HS-5 (cell line): ENCODE measurements at places on chromosomes 5 and 9.
A peak's percentile ranks its signal among the peaks of the same experiment; 100 is the strongest.

DNA sequence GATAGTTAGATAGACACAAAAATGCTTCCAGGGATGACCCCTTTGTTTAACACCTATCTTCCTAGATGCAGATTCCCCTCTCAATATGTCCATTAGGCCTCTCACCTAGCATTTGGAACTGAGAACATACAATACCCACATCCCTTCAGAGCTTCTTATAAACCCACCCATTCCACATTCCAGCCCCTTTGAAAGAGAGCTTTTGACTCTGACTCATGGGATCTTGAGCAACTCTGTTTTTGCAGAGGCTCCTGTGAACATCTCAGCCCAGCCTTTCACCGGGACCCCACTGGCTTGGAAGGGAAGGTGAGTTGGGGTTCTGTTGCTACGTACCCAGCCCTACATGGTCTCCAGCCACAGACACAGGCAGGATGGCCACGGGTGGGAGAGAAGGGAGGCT, 195.5 kb downstream of the FRMD3 start:
- no peak for DNase-seq

DNA sequence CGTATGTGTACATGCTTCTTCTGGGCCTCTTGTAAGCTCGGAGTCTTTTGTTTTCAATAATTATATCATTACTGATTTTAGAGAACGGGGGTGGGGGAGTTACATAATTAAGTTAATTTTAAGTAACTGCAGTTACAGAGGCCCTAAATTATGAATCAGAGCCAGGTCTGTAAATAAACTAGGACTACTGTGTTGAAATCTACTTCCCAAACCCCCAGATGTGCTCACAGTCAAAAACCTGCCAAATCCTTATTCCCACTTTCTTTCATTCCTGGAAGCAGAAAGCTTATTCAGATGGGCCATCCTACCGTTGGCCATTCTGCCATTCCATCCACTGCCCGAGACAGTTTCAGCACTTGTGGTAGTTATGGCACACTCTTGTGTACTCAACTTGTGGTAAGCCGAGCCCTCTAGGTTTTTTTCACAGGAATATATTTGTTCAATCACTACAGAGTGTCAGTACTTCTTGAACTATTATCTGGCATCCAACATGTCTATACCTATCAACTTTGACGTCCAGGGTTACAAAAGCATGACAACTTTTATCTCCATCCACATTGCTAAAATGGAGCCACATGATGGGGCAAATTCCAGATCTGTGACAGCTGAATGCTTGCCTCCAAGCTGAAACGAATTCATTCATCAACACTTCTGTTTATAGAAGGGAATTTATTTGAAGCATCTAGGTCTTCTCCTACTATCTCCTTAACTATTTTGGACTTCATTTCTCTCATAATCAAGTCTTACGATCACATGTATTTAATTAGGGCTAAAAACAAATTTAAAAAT, 37.8 kb downstream of the GLRX start:
- DNase-seq = no peak

DNA sequence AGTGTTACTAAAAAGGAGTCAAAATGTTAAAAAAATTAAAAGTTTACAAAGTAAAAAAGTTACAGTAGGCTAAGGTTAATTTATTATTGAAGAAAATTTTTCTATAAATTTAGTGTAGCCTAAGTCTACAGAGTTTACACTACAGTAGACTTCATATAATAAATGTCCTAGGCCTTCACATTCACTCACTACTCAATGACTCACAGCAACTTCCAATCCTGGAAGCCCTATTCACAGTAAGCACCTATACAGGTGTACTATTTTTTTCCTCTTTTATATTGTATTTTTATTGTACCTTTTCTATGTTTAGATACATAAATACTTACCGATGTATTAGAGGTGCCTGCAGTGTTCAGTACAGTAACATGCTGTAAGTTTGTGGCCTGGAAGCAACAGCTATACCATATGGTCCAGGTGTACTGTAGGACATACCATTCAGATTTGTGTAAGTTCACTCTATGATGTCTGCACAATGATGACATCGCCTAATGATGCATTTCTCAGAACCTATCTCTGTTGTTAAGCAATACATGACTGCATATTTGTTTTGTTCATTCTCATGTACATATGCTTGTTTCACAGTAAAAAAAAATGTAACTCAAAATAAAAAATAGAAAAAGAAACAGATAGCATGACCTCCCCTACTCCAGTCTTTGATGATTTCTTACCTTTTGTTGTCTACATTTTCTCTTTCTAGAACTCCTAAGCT, 64.7 kb downstream of the NR3C1 start:
- DNase-seq = no peak

DNA sequence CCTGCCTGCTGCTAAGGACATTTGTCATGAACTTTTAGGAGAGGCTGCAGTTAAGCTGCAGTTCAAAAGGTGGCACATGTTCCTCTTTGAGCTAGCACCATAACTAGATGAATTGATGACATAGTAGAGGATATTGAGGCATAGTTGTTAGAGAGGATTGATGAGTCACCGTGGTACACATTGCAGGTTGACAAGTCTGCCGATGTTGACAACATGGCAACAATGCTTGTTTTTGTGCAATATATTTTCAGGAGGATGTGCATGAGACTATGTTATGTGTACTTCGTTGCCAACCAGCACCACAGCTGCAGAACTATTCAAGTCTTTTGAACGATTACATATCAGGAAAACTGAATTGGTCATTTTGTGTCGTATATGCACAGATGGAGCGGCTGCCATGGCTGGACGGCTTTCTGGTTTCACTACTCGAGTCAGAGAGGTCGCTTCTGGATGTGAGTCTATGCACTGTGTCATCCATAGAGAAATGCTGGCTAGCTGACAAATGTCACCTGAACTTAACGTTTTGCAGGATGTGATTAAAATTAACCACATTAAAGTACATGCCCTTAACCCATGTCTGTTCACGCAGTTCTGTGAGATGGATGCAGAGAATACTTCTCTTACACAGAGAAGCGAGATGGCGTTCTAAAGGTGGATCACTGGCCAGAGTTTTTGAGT, 24.2 kb downstream of the ANP32B start:
- no peak for DNase-seq

- DNase-seq = no peak
Observed at GRCh38 chr5:122701640-122702523, 73.0 kb upstream of the SNX2 start.

DNA sequence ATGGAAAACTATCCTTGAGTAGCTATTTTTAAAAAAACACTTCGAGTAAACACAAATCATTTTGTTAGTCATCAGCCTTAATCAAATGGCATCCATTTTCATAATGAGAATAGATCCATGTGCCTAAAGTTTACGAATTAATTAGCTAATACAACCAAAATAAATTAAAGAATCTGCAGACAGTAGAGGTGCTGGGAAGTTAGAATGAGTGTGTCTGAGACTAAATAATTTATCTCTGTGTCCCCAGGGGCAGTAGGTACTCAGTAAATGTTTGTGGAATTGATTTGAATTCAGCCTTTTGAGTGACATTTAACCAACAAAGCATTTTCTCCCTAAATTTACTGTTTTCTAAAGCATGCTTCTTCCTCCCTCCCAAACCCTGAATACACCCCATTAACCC, 18.6 kb downstream of the TNFSF15 start:
- no peak for DNase-seq

- DNase-seq = no peak
Observed at GRCh38 chr9:77251050-77251449, 73.7 kb downstream of the VPS13A start.

DNA sequence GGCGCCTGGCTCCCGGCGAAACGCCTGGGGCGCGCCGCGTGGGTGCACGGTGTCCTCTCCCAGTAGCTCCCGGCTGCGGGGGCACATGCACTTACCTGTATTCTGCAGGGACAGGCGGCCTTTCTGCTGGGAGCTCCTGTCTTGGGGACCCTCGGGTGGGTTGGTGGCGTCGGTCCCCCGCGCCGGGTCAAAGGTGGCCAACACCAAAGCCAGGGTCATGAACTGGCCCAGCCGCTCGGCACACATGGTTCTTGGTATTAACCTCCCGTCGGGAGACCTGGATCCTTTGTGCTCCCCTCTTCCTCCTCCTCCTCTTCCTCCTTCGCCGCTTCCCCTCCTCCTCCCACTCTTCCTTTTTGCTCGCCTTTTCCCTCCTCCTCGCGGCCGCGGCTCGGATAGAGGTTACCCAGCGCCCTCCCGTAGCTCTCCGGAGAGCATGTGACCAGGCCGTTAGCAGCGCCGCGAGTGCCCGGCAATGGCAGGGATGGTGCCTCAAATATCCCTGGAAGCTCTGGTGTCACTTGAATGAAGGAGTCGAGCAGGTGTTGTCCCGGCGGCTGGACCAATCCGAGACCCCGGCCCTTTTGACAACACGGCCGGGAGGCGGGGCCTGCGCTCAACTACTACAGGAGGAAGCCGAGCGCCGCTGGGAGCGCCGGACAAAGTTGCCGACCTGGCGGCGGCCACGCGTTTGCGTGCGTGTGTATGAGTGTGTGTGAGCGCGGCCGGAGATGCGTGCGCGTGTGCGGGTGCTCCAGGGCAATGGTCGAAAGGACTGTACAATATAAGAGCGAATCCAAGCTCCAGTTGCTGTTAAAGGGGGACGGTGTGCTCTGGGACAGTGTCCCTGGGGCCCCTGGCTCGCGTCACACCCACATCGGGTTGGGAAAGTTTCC, at the start of gene STC2:
STC2 (minus strand) TSS at position 467 of the 896 bp plus-strand sequence; CDS start at position 246, 221 bp downstream.
- DNase-seq = peak; percentile 79

GRCh38 chr5:17398431-17398830, 99.6 kb upstream of the TAF11L2 start:
- DNase-seq = peak; percentile 98

- DNase-seq = no peak
Observed at GRCh38 chr5:36569491-36569890, 36.9 kb upstream of the SLC1A3 start.

GRCh38 chr9:16591092-16591491, 279.4 kb downstream of the BNC2 start:
- DNase-seq = no peak

DNA sequence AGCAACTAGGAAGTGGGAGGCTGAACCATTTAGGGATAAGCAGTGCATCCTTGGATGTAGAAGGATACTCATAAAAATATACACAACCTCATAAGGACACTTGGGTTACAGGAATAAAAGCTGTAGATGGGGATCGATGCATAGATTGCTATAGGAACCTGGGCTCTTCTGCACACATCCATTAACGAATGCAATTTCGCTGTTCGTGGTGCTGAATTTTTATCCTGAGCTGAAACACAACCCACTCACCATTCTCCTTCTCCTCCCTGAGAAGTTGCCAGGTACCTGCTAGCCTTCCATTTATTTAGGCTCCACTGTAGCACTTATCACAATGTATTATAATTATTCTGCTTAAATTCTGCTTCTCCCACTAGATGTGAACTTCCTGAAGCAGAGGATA, 320.6 kb upstream of the BRINP1 start:
- DNase-seq = no peak

DNA sequence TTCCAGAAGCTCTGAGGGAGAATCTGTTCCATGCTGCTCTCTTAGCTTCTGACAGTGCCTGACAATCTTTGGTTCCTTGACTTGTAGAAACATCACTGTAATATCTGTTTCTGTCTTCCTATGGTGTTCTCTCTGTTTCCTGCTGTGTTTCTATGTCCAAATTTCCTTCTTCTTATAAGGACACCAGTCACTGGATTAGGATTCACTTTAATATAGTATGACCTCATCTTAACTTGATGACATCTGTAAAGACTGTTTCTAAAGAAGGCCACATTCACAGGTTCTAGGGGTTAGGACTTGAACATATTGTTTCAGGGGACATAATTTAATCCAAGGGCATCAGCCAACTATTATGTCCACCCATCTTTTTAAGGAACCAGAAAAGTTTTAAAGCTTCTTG, 265.6 kb downstream of the ZSWIM6 start:
- no peak for DNase-seq

GRCh38 chr9:75064307-75065025, 23.5 kb downstream of the NMRK1 start:
- peak; percentile 25 for DNase-seq

DNA sequence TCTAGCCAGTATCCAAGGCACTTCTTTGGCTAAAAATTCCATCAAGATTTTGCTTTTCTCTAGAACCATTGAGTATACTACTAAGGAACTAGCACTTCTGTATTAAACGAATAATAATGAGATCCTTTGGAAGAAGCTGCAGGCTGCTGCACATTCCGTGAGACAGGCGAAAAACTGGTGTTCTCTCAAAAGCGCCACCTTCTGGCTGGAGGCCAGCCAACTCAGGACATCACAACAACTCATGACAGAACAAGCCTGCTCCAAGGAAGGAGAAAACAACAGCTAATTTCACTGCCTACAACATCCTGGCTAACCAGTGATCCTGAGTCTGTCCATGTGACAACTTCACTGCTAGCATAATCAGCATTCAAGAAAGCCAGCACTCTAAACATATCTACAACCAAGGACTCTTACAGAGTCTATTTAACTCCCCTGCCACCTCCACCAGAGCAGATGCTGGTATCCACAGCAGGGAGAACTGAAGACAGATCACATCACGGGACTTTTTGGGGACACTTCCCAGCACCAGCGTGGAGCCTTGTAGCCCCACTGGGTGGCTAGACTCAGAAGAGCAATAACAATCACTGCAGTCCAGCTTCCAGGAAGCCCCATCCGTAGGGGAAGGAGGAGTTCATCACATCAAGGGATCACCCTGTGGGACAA, 150.5 kb downstream of the YTHDC2 start:
- no peak for DNase-seq

GRCh38 chr9:23739753-23740152, 86.3 kb downstream of the ELAVL2 start:
- no peak for DNase-seq

GRCh38 chr5:122882831-122883230, 37.4 kb downstream of the SNX24 start:
- no peak for DNase-seq

GRCh38 chr9:23824830-23825591, 1.0 kb downstream of the ELAVL2 start:
- no peak for DNase-seq

DNA sequence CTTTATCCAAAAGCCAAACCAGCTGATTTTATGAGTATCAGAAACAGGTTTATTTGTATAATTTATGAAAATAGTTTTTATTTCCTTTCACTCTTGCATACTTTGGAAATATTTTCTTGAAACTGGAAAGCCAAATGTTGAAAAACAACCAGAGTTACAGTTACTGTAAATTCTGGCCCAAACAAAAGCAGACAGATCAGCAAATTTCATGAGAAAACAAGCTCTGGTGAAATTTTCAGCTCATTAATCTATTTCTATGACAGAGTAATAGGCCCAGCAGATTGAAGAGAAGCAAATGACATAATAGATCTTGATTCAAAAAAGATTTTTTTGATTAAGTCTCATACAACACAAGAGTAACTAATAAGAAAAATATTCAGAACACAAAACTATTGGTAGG, 182.7 kb downstream of the ENC1 start:
- DNase-seq = no peak

DNA sequence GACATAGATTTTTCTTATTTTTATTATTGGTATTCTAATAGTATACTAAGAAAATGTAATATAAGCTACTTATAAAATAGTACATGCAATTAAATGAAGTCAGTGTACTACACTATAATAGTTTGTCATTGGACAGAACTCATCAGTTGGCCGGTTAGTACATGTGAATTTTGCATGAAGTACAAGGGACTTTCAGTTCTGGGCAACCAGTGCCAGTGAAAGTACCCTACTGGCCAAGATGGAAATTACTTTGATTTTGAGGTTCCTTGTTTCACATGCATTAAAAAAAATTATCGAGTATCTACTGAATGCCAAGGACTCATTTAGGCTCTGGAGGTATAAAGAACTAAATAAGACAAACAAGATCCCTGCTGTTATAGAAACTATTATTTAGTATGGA, 213.4 kb upstream of the ELL2 start:
- DNase-seq = no peak

GRCh38 chr5:173911623-173912022, 23.5 kb downstream of the CPEB4 start:
- DNase-seq = no peak

- DNase-seq = no peak
Observed at GRCh38 chr9:25975667-25976066, 297.4 kb upstream of the TUSC1 start.
